ENCODE measurements at places on chromosomes 16 and 17. TPM values are rescaled to one million over a fixed set of nuclear protein-coding genes. Genes with fewer than 3 reads are reported as not detected.

GRCh38 chr17:74838274-74838673 lies 21.4 kb downstream of the GRIN2C start:
- H3K4me1 ChIP-seq = peaks cover 37% of the 10 kb centered on the region
- no peak for DNase-seq
- peaks cover 3% of the 10 kb centered on the region for H3K27me3 ChIP-seq
- no peak overlapping the region for H3K27ac ChIP-seq
- peaks cover 4% of the 10 kb centered on the region for H3K36me3 ChIP-seq

DNA sequence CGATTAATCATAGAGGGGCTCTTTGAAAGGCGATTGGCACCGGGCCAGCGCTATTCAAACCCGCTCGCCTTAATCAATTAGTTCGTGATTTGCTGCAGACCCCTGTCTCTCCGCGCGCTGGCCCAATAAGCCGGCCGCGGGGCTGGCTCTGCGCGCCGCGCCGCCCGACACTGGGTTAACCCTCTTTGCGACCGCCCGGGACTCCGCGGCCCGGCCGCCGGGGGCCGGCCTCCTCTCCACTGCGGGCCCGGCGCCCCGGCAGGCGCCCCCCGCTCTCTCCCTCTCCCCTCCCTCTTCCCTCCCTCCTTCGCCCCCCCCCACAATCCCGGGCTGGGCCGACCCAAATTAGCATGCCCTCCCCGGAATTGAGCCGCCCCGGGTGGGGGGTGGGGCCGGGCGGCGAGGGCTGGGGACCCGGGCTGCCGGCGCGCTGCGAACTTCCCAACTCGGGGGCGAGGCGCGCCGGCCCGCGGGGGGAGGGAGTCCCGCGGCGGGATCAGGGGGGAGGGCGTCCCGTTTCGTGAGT lies 428 bp upstream of the SALL1 start:
- H3K4me1 ChIP-seq = no peaks in the 10 kb centered on the region
- no peak overlapping the region for H3K27ac ChIP-seq
- peaks cover 19% of the 10 kb centered on the region for H3K27me3 ChIP-seq
- DNase-seq = no peak
- no peaks in the 10 kb centered on the region for H3K36me3 ChIP-seq

DNA sequence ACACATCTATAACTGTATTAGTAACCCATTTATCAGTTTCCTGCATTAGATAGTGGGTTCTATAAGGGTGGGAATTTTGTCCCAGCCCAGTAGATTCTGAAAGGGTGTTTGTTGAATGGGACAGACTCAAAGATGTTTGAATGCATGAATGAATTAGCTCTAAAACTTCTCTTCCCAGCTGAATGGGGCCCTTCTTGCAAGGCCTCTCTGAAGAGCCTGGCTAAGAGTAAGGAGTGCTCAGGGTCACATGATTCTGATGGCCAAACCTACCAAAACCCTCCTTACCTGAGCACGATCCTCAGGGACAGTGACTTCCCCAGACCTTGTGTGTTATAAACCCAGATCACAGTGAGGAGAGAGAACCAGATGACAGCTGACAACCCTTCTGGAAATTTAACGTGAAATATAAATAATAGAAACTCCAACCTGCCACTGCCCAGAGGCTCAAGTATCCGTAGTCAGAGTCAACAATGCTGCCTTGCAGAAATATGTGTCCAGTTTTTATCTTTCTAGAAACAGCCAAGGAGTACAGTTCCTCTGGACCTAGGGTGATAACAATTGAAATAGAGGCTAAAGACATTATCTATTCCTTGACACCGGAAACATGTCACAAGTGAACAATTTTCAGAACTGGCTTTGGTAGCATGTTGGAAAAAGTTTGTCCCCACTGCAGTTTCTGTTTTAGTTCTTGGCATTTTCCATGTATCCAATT lies 268.9 kb upstream of the MAF start:
- no peak overlapping the region for H3K27ac ChIP-seq
- no peak for DNase-seq
- no peaks in the 10 kb centered on the region for H3K27me3 ChIP-seq
- no peaks in the 10 kb centered on the region for H3K4me1 ChIP-seq

DNA sequence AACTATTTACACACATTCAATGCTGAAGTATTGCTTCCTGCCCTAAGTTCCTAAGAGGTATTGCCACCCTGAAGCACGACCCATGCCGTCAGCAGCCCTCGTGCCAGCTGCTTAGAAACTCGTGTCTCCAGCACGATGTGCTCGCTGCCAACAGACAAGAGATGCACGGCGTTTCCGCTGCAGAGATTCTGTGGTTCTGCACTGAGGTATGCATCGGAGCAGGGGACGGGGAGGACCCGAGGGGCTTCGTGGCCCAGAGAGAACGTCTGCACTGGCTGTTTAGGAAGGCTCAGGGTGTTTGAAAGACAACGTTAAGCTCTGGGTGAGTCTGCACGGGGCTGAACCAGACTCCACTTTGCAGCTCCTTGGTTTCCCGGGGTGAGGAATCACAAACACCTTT lies 82.7 kb upstream of the CREBBP start:
- H3K36me3 ChIP-seq = peaks cover 8% of the 10 kb centered on the region
- H3K27me3 ChIP-seq = no peaks in the 10 kb centered on the region
- peak; percentile 41 for DNase-seq

GRCh38 chr17:16007439-16007838 lies 7.8 kb downstream of the TTC19 start:
- peaks cover 74% of the 10 kb centered on the region for H3K36me3 ChIP-seq
- H3K4me3 ChIP-seq = no peak overlapping the region
- no peak for DNase-seq
- no peaks in the 10 kb centered on the region for H3K27me3 ChIP-seq
- H3K27ac ChIP-seq = no peak overlapping the region

GRCh38 chr17:40063187-40063771 lies 514 bp downstream of the THRA start:
- no peaks in the 10 kb centered on the region for H3K27me3 ChIP-seq
- H3K27ac ChIP-seq = peak overlapping the region; percentile 45
- DNase-seq = peak; percentile 58
- peaks cover 51% of the 10 kb centered on the region for H3K4me1 ChIP-seq
- no peaks in the 10 kb centered on the region for H3K36me3 ChIP-seq
- H3K4me3 ChIP-seq = peak overlapping the region; percentile 79

GRCh38 chr17:74491626-74492025 lies 25.2 kb downstream of the CD300A start:
- no peak overlapping the region for H3K4me3 ChIP-seq
- peaks cover 14% of the 10 kb centered on the region for H3K36me3 ChIP-seq
- H3K27ac ChIP-seq = peak overlapping the region; percentile 59

DNA sequence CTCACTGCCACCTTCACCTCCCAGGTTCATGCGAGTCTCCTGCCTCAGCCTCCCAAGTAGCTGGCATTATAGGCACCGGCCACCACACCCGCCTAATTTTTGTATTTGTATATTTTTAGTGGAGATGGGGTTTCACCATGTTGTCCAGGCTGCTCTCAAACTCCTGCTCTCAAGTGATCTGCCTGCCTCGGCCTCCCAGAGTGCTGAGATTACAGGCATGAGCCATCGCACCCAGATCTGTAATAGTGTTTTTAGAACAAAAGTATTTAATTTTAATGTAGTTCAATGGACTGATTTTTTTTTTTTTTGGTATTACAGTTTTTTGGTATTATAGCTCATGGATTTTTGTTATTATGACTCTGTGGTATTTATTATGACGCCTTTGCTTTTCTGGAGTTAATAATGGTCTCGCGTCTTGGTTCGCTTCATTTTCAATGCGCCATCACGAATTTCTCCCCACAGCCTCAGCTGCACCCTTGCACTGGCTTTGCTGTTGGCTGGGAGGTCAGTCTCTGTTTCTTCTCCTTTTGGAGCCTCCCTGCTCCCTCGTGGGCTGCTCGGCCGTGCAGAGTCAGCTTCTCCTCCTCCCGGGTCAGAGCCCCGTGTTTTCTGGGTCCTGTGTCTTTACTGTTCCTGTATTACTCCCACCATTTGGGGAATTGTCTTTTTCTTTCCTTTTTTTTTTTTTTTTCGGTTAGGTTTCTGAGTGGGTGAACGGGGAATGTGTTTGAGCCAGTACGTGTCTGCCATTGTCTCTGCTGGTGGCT lies 27.2 kb downstream of the BAIAP2 start:
- H3K36me3 ChIP-seq = no peaks in the 10 kb centered on the region
- no peaks in the 10 kb centered on the region for H3K27me3 ChIP-seq
- no peak overlapping the region for H3K27ac ChIP-seq
- no peak overlapping the region for H3K4me3 ChIP-seq
- no peaks in the 10 kb centered on the region for H3K4me1 ChIP-seq

- H3K27ac ChIP-seq = no peak overlapping the region
- no peaks in the 10 kb centered on the region for H3K36me3 ChIP-seq
- peak overlapping the region; percentile 43 for H3K4me3 ChIP-seq
- peak; percentile 46 for DNase-seq
- H3K27me3 ChIP-seq = no peaks in the 10 kb centered on the region
Measured at GRCh38 chr16:67000384-67001351, 12.3 kb downstream of the CES4A start.

DNA sequence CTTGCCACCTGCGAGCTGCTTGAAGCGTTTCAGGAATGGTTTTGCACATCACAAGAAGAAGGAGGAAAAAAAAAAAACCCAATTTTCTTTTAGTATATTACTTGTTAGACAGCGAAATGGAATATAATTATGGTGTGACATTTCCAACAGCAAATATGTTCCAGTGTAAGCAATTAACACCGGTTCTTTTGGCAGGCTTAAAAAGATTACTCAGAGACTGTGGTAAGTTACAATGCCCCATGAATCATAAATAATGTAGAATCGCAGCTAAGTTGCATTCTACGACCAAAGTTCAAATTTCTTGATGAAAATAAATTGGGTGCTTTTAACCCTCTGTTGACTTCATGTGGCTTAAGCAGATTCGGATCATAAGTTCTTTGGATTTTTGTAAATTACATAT lies 245.2 kb downstream of the XYLT1 start:
- DNase-seq = no peak
- peaks cover 30% of the 10 kb centered on the region for H3K4me1 ChIP-seq
- no peaks in the 10 kb centered on the region for H3K27me3 ChIP-seq
- H3K27ac ChIP-seq = no peak overlapping the region
- peaks cover 3% of the 10 kb centered on the region for H3K36me3 ChIP-seq

DNA sequence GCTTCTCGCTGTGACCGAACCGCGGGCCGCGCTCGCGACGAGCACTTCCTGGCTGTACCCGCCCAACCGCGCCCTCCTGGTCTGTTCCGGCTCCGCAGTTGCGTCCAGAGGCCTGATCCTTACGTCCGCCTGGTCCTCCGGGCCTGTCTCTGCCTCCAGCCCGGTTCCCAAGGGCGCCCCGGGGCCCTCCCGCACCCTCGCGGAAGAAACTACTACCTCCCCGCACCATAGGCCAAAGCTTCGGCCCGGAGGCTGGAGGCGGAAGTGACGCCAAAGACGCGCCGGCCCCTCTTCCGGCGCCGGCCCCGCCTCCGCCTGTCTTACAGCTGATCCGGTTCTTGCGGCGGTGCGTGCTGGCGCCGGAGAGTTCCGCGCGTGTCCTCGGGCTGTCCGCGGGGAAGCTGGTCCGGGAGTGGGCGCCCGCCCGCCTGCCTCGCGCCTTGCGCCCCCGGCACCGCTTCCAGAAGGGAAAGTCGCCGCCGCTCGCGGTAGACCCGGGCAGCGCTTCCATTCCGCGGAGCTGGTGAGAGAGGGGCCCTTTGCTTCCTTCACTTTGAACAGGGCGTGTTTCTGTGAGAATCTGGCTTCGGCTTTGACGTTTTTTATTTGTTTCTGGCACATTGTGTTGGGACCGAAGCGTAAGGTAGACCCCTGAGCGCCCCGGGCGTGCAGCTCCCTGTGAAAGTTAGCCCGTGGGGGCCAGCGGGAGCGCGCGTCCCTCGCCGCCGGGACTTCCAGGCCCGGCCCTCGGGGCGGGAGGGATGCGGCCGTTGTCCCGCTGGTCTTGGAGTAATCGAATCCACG lies at the start of gene ZNF778:
Gene ZNF778 (plus strand): TSS at position 316 of the 804 bp plus-strand sequence. CDS start 3,425 bp downstream, outside the sequence.
- no peaks in the 10 kb centered on the region for H3K27me3 ChIP-seq
- peak within 1 kb of the TSS; percentile 96 for H3K4me3 ChIP-seq
- peak within 1 kb of the TSS; percentile 99 for H3K27ac ChIP-seq

DNA sequence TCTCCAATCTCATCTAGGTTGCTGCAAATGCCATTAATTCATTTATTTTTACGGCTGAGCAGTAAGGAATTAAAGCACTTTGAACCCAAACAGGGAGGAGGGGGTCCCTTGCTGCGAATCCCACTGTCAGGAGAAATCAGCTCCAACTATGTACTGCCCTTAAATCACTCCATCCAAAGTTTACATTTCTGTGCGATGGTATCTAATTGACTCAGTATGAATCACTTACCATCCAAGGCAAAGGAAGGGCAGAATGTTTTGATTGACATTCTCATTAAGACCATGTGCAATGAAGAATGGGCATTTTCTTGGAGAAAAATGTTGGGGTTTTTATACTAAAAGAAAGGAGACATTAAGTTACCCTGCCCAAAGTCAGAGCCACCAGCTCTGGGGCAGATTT lies 47.7 kb upstream of the XYLT1 start:
- no peak overlapping the region for H3K4me3 ChIP-seq
- H3K36me3 ChIP-seq = no peaks in the 10 kb centered on the region
- H3K4me1 ChIP-seq = no peaks in the 10 kb centered on the region
- DNase-seq = no peak

DNA sequence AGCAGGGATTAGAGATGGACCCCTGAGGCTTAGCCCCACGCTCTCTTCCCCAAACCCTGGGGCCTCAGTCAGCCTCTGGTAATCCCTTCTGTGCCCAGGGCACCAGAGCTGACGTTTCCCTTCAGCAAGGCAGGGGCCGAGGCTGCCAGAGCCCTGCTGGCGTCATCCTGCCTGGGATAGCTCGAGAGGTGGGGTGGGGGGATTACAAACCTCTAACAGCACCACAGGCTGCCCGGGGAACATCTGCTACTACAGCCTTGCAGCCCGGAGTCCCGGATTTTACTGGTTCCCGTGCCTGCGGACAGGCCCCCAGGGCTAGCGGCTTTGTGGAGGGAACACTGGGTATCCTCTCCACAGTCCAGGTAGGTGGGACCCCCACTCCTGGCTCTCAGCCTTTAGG lies at the start of gene AANAT:
Gene AANAT (plus strand): TSS at position 238 of the 400 bp plus-strand sequence. CDS start 1,144 bp downstream, outside the sequence.
- DNase-seq = no peak
- H3K4me3 ChIP-seq = no peak within 1 kb of the TSS
- peaks cover 13% of the 10 kb centered on the region for H3K4me1 ChIP-seq
- peaks cover 21% of the 10 kb centered on the region for H3K36me3 ChIP-seq
- no peaks in the 10 kb centered on the region for H3K27me3 ChIP-seq
- no peak within 1 kb of the TSS for H3K27ac ChIP-seq

DNA sequence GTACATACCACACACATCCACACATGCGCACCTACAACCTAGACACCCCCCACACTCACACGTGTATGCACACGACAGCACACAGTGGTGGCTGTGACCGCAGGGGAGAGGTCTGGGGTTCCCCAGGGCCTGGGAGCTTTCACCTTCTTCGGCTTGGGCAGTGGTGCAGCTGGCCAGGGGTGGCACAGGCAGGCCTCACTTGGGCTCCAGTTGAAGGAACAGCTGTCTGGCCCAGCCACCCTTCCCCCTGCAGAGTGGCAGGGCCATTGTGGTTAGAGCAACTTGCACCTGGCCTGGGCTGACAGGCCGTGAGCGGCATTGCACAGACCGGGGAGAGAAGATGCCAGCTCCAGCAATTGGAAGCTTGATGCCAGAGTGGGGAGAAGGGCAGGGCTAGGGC lies 114.5 kb upstream of the GSE1 start:
- no peaks in the 10 kb centered on the region for H3K27me3 ChIP-seq
- no peaks in the 10 kb centered on the region for H3K36me3 ChIP-seq
- peaks cover 6% of the 10 kb centered on the region for H3K4me1 ChIP-seq
- no peak overlapping the region for H3K4me3 ChIP-seq

- no peaks in the 10 kb centered on the region for H3K27me3 ChIP-seq
- no peak overlapping the region for H3K4me3 ChIP-seq
- no peaks in the 10 kb centered on the region for H3K4me1 ChIP-seq
- no peaks in the 10 kb centered on the region for H3K36me3 ChIP-seq
- no peak for DNase-seq
- no peak overlapping the region for H3K27ac ChIP-seq
Measured at GRCh38 chr16:49534901-49535610, 161.5 kb downstream of the C16orf78 start.

SLC47A2 gene
- not detected for total RNA-seq

CHST5 gene
- not detected for total RNA-seq

LRRC37A gene
- 1.9 TPM for total RNA-seq

KRTAP9-2 gene
- not detected for total RNA-seq

FAM20A gene
- total RNA-seq = 1.3 TPM

CCDC144A gene
- total RNA-seq = 12.4 TPM

CORO1A gene
- total RNA-seq = 926 TPM
